Naive thymus-derived CD8-positive, alpha-beta T cell (primary cell): ENCODE measurements at places on chromosomes 11 and 22. TPM values are rescaled to one million over a fixed set of nuclear protein-coding genes. Genes with fewer than 3 reads are reported as not detected.

UPK3A gene
- polyA plus RNA-seq: not detected

DNA sequence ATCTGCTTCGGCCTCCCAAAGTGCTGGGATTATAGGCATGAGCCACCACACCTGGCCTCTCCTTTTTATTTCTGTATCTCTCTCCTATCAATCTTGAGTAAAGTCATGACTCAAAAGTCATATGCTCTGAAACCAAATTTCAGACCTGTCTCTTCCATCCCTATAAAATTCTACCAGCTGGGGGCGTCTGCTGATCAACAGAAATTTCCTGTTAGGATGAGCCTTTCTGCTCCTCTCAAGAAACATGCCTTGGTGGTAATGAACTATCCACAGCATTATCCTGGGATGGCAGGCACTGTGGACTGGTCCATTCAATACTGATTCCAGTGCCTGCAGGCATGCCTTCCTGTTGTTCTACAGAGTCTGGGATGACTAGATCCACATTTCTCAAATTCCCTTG lies 472.6 kb downstream of the NELL1 start:
- no peak overlapping the region for H3K4me3 ChIP-seq
- no peaks in the 10 kb centered on the region for H3K36me3 ChIP-seq
- DNase-seq: no peak
- no peaks in the 10 kb centered on the region for H3K27me3 ChIP-seq
- no peak overlapping the region for H3K27ac ChIP-seq
- no peaks in the 10 kb centered on the region for H3K4me1 ChIP-seq

- H3K27me3 ChIP-seq: no peaks in the 10 kb centered on the region
- H3K4me3 ChIP-seq: peak overlapping the region; percentile 95
- H3K27ac ChIP-seq: peak overlapping the region; percentile 99
- peaks cover 48% of the 10 kb centered on the region for H3K4me1 ChIP-seq
Observed at GRCh38 chr11:118998388-118998717, 415 bp downstream of the CENATAC start.

OR6A2 gene
- polyA plus RNA-seq: not detected

GRCh38 chr11:108324587-108324986 lies 101.7 kb downstream of the ATM start:
- DNase-seq: no peak
- no peaks in the 10 kb centered on the region for H3K27me3 ChIP-seq
- peaks cover 15% of the 10 kb centered on the region for H3K4me1 ChIP-seq

DNA sequence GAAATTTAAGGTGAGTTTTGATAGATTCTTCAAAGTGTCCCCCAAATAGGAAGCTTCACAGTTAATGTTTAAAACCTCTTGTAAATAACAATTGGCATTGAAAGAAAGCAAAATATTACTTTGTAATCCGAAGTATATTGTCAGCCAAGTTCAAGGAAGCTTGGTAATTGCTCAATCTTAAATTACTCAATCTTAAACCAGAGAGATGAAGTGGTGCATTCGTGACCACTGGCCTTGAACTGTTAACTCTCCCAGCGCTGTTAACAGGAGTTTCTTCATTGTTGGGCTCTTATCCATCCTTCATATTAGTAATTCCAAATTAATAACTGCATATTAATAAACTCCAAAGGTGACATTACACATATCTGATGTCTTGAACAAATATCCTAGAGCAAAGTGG lies 20.6 kb upstream of the FDX1 start:
- no peaks in the 10 kb centered on the region for H3K36me3 ChIP-seq
- DNase-seq: no peak
- no peaks in the 10 kb centered on the region for H3K27me3 ChIP-seq
- no peaks in the 10 kb centered on the region for H3K4me1 ChIP-seq

- peaks cover 40% of the 10 kb centered on the region for H3K27me3 ChIP-seq
- peak overlapping the region; percentile 73 for H3K4me3 ChIP-seq
- H3K27ac ChIP-seq: no peak overlapping the region
- H3K4me1 ChIP-seq: peaks cover 25% of the 10 kb centered on the region
- no peaks in the 10 kb centered on the region for H3K36me3 ChIP-seq
Observed at GRCh38 chr11:46278387-46279125, 1.1 kb downstream of the CREB3L1 start.

SERPING1 gene
- not detected for polyA plus RNA-seq

DNA sequence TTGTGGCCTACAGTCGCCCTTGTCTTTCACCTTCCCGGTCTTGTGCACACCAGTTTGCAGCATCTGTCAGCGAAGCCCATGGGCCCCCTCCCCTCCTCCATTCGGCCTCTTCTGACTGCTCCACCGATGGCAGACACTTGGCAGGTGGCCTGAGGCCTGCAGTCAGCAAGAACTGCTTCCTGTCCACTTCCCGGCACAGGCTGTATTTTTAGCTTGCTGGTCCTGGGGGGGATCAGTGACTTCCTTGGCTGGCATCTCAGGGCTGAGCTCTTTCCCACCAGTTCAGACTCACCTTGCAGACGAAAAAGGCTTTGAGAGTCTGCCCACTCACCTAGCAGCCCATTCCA lies 106.4 kb downstream of the SYN3 start:
- no peaks in the 10 kb centered on the region for H3K36me3 ChIP-seq
- no peaks in the 10 kb centered on the region for H3K4me1 ChIP-seq
- H3K27me3 ChIP-seq: no peaks in the 10 kb centered on the region
- DNase-seq: no peak
- H3K4me3 ChIP-seq: no peak overlapping the region
- no peak overlapping the region for H3K27ac ChIP-seq

CALCA gene
- polyA plus RNA-seq: not detected

DNA sequence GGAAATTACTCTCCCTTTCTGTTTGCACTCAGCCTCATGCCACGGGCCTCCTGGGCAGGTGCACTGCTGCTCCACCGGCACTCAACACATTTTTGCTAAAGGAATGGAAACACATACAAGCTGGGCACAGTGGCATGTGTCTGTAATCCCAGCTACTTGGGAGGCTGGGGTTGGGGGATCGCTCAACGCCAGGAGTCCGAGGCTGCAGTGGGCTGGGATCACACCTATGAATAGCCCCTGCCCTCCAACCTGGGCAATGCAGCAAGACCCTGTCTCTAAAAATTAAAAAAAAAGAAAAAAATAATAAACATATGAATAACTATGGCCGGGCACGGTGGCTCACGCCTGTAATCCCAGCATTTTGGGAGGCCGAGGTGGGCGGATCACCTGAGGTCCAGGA lies 30.6 kb downstream of the RRP7A start:
- H3K4me1 ChIP-seq: no peaks in the 10 kb centered on the region
- H3K27me3 ChIP-seq: no peaks in the 10 kb centered on the region
- no peaks in the 10 kb centered on the region for H3K36me3 ChIP-seq
- H3K4me3 ChIP-seq: no peak overlapping the region
- no peak for DNase-seq

RASL10A gene
- not detected for polyA plus RNA-seq
